Stimulated activated CD4-positive, alpha-beta T cell treated with anti-CD3 and anti-CD28 coated beads, Interleukin-1b, Interleukin-23, amount 100 ng/mL, for 1 hour (primary cell): ENCODE measurements at places on chromosomes 3 and 15.

DNA sequence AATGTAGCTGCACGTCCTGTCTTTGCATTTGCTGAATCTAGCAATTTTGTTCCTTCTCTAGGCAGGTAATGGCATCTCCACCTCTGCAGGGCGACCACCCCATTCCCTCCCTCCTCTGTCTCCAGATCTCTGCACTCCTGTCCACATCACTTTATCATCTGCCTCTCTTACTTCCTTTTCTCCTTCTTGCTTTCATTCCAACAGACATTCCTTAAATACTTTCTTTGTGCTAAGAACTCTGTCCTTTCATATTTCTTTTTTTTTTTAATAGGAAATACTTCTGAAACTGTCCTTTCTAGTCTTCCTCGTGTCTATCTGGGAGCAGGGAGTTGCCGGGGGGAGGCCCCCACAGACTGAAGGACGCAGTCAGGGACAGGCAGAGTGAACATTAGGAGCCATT, 7.2 kb downstream of the ITIH3 start:
- no peak for DNase-seq

- DNase-seq, result no peak
Observed at GRCh38 chr3:33718595-33718907, 497 bp upstream of the CLASP2 start.

DNA sequence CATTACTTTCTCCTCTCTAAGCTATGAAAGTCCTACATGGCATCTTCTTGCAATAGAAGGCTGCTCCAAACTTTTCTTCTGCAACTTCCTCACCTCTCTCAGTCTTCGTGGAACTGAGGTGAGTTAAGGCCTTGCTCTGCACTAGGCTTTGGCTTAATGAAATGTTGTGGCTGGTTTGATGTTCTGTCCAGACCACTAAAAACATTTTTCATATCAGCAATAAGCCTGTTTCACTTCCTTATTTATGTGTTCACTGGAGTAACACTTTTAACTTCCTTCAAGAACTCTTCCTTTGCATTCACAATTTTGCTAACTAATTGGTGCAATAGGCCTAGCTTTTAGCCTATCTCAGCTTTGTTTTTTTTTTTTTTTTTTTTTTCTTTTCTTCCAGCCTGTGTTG, 335.3 kb upstream of the NECTIN3 start:
- no peak for DNase-seq

DNA sequence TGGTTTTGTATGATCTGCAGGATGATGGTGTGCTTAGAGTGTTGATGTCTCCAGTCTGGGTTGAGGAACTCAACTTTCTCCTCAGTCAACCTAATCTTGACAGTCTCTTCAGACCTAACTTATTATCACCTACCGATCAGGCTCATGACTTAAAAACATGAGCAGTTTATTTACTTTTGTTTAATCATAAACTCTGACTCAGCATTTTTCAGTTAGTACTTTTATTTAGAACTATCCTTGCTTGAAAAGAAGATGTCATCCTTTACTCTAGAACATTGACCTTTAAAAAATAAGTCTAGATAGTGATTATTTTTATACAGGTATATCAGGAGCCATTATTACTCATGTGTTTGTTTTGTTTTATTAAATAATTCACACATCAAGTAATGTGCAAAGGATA, 414.8 kb downstream of the AGBL1 start:
- DNase-seq, result no peak

- DNase-seq, result no peak
Observed at GRCh38 chr15:40956541-40956982, 3.3 kb downstream of the CHAC1 start.

- DNase-seq, result no peak
Observed at GRCh38 chr3:108806316-108806715, 16.3 kb upstream of the TRAT1 start.

- no peak for DNase-seq
Observed at GRCh38 chr15:76928201-76928600, 3.3 kb upstream of the RCN2 start.

DNA sequence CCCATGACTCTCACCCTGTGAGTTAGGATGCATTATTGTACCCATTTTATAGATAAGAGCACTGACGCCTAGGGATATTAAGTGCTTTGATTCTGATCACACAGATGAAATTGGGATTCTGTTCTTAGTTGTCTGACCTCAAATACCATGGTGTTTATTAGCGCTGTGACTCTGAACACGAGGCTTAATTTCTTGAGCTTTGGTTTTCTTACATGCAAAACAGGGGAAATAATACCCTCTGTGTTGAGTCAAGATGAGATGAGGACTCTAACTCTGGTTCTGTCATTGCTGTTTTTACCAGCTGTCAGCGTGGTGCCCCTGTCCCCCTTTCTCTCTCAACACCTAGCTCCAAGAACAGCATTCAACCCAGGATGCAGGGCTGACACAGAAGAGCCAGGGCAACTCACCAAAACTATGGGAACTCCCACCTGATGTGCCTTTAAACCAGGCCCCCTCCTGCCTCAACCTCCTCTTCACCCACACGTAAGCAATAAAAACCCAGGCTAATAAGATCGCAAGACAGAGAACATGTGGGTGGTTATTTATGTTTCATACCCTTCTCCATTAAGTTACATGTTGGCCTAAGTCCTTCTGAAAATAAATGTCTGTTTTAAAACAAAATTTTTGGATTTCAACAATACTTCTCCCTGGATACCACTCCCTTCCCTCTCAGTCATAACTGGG, 100.1 kb upstream of the SPATA12 start:
- no peak for DNase-seq

- no peak for DNase-seq
Observed at GRCh38 chr3:4343258-4343657, 40.1 kb downstream of the SETMAR start.

DNA sequence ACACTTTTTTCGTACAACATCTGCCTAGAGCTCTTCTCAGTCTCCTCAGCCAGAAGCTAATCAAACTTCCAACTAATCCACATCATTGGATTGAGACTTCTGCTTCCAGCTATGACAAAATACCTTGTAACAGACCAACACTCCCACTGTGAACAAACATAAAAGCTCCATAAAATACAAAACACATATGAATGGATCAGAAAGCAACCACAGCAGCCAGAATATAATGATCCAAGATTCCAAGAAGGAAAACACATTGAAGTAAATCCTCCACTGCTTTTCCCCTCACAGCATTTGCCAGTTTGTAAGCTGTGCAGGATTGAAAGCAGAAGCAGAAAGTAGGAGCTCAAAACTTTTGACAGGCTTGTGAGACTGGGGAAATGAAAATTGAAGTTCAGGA, 863.2 kb downstream of the TUSC7 start:
- DNase-seq, result no peak

DNA sequence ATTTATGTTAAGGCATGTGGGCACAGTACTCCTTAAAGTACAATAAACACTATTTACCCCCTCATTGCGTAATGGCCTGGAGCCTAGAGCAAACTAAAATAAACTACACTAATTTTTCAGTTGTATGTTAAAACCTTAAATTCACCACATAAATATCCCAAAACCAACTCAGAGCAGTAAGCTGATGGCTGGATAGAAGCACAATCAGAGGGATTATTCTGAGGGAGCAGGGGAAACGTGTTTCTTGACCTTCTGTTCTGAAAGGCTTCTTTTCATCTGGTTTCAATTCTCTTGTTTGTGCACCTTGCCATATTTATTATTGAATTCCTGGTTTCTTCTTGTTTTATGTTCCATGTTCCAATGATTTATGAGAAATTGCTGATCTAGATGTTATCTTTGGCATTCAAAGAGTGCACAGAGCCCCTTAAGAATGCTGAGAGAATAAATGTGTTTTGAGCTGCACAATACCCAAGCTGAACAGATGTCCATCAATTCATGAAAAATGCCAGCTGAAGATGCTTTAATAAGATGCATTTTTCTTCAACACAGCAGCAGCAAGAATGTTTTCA, 29.6 kb downstream of the RPL22L1 start:
- no peak for DNase-seq
